ENCODE measurements at places on chromosomes 1 and 21. TPM values are rescaled to one million over a fixed set of nuclear protein-coding genes. Genes with fewer than 3 reads are reported as not detected.

DNA sequence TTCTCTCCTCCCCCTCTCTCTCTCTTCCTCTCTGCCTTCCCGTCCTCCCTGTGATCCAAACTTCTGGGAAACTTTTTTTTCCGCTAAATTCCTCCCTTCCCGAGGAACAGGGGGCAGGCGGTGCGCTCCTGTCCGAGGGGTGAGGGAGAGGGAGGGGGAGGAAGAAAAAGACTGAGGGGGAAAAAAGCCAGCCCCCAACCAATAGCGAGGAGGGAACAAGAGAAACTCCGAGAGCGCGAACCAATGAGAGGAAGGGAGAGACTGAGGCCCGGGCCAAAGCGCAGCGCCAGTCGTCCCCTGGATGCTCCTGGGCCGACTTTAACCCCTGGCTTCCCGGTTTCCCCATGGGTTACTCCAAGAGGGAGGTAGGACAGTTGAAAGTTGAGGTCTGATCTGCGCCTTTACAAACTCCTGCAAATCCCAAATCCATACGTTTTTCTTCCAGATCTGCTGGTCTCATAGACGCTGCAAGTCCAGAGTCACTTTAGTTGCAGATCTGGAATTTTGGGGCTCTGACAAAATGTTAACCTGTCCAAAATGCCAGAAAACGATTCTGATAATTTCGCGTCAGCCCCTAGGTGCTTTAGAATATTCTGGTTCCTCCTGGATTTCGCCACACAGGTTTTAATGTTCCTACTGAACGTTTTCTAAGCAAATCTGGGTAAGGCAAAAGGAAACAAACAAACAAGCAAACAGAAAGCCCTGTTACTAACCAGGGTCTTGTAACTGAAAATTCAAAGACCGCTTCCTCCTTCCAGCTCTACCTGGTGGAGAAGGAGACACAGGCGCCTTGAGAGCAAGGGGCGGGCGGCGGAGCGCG, at the start of gene TBX15:
Gene TBX15, minus strand, starts transcription at position 158 of the 820 bp plus-strand sequence. CDS start 548 bp downstream, outside the sequence.
- no peak for DNase-seq

DNA sequence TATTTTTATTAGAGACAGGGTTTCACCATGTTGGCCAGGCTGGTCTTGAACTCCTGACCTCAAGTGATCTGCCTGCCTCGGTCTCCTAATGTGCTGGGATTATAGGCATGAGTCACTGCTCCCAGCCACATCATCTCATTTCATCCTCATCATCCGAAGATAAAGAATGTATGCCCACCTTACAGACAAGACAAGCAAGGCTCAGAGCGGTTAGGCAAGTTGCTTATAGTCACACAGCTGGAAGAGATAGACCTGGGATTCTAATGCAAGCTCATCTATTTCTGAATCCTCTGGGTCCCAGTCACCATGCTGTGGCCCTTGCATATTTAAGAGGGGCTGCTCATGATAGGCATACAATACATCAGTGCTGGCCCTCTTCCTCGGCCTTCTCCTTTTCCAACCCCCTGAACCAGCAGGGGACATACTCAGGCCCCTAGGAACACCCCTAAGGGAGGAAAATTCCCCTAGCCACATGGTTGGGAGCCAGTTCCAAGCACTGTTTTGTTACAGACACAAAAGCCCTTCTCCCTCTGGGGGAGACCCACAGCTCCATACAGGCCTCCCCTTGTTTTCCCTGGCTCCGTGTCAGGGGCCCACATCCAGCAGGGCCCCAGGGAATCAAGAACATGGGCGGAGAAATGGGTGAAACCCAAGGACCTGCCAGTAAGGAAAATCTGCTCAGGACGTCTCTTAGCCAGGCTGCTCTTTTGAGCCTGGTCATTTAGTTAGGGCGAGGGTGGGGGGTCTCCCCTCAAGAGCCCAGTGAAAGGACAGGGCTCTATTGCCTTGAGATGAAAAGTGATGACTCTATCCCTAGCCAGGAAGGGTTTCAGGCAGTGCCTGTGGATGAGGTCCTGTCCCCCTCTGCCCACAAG, 6.9 kb downstream of the CSRP1 start:
- DNase-seq, result no peak

GRCh38 chr1:230328342-230329015, 97.7 kb downstream of the PGBD5 start:
- DNase-seq, result no peak

CASQ2 gene
- 1.5 TPM for total RNA-seq
